ENCODE measurements at places on chromosomes 2 and 18.

- DNase-seq = no peak
Measured at GRCh38 chr18:225745-226144, 42.1 kb downstream of the THOC1 start.

DNA sequence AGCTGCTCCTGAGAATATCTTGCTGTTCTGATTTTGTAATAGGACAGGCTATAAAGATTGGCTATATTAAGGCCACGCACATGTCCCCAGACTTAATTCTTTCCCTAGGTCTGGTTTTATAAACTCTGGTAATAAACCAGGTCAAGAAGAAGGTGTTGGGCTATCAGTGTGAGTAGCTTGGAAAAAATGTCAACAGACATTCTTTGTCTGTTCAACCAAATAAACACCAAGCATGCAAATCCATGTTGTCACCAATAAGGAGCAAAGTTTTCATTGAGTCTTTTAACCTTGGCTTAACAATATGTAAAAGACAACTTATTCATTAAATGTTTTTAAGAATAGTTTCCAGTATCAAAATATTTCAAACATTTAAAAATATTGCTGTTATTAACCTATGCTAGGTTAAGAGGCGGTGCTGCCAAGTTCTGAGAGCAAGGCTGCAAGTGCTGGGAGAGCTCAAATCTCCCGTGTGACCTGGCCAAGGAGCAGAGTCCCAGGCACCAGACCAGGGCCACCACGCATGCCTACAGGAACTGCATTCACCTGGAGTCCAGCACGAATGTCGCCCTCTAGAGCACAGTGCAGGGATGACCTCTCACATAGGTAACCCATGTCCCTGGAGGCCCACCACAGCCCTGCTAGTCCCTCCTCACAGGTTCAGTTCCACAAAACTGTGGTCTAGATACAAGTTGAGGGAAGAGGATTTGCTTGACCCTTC is 120.5 kb upstream of the POU3F3 start:
- no peak for DNase-seq

GRCh38 chr2:23198316-23199114 is 186.5 kb upstream of the KLHL29 start:
- DNase-seq = no peak

DNA sequence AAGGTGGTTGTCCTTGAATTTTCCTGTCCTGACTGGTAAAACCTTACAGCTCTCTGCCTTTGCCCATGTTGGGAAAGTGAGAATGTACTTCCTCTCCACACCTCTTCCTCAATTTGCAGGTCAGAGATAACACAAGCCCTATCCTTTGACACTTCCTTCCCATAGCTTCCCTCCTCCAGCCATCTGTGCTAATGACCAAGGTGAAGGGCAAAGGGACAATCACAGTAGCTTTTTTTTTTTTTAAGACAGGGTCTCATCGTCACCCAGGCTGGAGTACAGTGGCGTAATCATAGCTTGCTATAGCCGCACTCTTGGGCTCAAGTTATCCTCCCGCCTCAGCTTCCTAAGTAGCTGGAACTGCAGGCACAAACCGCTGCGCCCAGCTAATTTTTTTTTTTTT is 24.3 kb upstream of the STPG4 start:
- no peak for DNase-seq

- DNase-seq = peak; percentile 53
Measured at GRCh38 chr2:97693476-97693875, 19.9 kb upstream of the ZAP70 start.

DNA sequence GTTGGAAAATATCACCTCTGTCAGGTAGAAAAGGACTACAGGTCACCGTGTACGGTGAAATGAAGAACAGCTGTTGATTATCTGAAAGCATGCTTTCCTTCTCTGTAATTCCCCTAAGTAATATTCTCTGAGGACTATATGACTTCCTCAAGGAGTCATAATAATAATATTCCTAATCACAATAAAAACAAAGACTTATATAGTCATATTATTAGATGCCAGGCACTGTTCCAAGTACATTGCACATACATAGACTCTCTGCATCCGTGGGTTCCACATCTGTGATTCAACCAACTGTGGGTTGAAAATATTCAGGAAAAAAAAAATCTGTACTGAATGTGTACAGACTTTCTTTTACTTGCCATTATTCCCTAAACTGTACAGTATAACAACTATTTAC is 512.4 kb upstream of the ID2 start:
- peak; percentile 66 for DNase-seq

DNA sequence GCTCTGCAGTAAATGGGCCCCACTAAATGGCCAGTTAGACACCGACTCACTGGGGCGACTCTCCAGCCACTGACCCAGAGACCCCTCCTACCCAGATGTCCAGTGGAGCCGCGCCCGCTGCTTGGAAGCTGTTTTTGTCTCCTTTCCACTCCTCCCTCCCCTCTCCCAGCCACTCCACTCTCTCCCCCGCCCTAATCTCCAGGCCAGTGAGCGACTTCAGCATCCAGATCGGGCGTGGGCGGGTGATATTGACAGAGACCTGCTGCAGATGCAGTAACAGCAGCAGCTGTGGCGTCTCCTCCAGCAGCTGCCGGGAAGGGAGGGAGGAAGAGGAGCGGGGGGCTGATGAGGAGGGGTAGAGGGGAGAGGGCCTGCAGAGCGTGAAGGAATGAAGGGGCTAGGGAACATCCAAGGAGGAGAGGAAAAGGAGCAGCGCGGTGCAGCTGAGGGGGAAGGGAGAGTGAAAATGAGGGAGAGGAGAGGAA is at the start of gene SCN7A:
Gene SCN7A (minus strand): TSS at position 110 of the 485 bp plus-strand sequence. CDS start 16,553 bp downstream, outside the sequence.
- DNase-seq = no peak

GRCh38 chr2:101330253-101330933 is 21.9 kb upstream of the RNF149 start:
- no peak for DNase-seq

DNA sequence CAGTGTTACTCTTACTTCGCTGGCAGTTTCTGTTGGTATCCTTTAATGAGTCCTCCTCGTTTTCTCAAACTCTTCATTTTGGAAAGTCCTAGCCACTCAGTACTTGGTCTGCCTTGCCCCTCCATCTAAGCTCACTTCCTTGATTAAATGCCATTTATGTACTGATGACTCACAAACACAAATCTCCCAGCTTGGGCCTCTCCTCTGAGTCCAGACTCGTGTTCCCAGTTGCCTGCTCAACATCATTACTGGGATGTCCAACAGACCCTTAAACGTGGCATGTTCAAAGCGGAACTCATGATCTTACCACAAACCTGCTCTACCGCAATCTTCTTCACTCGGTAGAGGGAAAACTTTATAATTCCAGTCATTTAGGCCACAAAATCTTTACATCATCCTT is 13.8 kb upstream of the CCDC68 start:
- no peak for DNase-seq

DNA sequence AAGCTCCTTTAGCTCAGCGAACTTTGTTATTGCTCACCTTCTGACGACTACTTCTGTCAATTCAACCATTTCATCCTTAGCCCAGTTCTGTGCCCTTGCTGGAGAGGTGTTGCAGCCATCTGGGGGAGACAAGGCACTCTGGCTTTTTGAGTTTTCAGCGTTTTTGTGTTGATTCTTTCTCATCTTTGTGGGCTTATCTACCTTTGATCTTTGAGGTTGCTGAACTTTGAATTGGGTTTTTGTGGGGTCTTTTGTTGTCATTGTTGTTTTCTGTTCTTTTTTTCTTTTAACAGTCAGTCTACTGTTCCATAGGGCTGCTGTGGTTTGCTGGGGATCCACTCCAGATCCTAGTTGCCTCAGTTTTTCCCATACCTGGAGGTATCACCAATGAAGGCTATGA is 57.3 kb downstream of the GTF3C3 start:
- no peak for DNase-seq

GRCh38 chr18:59272891-59273758 is at the start of gene RAX:
RAX (minus strand) TSS chr18:59273454; CDS start chr18:59273206, 248 bp downstream.
- peak; percentile 2 for DNase-seq

DNA sequence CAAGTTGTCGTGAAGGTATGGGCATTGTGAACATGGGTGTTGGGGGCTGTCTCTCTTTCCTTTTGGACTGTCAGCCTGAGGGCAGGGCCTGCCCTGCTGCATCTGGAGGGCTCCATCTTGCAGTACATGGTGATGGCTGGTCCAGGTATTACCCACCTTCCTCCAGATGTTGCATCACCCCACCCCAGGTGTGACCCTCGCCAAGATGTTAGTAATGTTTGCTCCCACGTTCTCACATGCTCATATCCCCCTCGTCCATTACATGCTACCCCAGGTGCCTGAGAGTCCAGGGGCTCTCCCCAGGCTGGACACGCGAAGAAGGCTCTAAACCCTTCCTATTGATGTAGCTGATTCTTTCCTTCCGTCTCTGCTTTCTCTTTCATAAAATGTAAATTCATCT is 13.9 kb downstream of the ZAP70 start:
- DNase-seq = no peak

GRCh38 chr2:68829749-68830148 is 41.4 kb downstream of the BMP10 start:
- no peak for DNase-seq

DNA sequence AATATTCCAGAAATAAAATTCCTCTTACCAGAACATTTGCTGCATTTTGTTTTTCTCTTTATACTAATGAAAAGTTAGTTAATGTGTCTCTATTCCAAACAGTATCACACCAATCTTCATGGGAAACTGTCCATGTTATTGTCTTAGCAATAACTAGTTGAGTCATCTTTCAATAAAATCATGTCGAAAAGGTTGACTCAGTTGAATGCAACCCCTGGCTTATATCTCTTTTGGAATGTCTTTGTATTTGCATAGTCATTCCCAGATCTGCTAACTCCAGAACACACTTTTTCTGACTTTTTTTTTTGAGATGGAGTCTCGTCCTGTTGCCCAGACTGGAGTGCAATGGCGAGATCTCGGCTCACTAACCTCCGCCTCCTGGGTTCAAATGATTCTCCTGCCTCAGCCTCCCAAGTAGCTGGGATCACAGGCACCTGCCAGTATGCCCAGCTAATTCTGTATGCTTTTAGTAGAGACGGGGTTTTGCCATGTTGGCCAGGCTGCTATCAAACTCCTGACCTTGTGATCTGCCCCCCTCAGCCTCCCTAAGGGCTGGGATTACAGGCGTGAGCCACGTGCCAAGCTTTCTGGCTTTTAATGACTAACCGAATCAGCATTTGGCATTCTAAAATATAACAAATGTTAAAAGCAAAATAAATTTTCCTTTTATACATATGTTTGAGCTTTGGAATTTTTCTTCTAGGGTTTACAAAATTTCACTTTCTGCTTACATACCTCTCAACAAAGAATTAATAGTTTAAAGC is 133.2 kb upstream of the GULP1 start:
- DNase-seq = peak; percentile 11

GRCh38 chr2:237060534-237061312 is 25.0 kb upstream of the COPS8 start:
- DNase-seq = no peak

DNA sequence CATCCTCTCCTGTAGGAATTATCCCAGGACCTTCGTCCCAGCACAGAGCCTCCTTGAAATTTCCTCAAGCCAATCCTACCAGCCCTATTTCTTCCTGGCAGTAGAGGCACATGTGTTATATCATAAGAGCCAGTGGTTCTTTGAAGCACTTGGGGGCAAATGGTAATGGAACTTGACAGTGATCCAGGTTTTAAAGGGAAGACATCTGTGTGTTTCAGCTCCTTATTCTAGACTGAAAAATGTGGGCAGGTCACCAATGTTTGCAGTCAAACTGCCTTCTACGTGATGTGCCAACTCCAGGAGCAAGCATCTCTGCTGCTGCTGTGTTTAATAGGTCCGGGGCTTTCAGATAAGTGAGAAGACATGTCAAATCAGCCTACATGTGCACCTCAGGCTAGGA is 157.1 kb downstream of the GALNT14 start:
- DNase-seq = no peak

- DNase-seq = no peak
Measured at GRCh38 chr2:143000599-143000998, 123.1 kb downstream of the KYNU start.

DNA sequence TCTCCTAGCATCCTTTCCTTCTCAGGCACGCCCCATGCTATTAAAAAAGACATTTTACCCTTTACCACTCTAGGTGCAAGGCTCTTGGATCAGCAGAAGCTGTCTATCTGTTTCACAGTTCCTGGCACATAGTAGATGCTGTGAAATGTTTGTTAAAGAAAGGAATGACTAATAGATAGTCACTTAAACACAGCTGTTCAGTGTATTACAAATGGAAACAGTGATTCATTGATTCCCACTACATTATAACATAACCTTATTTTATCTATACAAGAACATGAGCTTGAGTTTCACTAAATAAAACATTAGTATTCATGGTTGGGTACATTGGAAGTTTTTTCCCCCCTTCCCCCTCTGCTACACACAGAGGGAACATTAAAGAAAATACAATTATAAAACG is 142.1 kb downstream of the ASXL3 start:
- no peak for DNase-seq

- no peak for DNase-seq
Measured at GRCh38 chr2:1528273-1529064, 115.2 kb downstream of the TPO start.

- DNase-seq = no peak
Measured at GRCh38 chr18:74266161-74266560, 25.6 kb downstream of the CYB5A start.

DNA sequence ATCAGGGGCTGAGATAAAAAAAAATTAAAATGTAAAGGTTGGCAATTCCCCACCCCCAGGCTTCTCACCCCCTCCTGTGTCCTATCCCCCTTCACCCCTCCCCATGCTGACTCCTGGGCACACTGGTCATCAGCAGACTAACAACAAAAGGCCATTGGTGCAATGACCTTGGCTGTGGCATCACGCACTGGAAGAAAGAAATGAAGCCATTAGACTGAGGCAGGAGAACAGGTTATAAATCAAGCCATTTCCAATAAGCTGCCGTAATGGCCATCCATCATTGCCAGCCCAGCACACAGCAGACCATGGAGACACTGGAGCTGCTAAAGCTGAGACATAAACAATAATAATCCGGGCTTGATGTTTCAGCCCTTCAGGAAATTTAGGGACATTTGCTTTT is 342.4 kb upstream of the ETAA1 start:
- DNase-seq = no peak

- no peak for DNase-seq
Measured at GRCh38 chr2:3267869-3268704, 109.5 kb downstream of the EIPR1 start.

DNA sequence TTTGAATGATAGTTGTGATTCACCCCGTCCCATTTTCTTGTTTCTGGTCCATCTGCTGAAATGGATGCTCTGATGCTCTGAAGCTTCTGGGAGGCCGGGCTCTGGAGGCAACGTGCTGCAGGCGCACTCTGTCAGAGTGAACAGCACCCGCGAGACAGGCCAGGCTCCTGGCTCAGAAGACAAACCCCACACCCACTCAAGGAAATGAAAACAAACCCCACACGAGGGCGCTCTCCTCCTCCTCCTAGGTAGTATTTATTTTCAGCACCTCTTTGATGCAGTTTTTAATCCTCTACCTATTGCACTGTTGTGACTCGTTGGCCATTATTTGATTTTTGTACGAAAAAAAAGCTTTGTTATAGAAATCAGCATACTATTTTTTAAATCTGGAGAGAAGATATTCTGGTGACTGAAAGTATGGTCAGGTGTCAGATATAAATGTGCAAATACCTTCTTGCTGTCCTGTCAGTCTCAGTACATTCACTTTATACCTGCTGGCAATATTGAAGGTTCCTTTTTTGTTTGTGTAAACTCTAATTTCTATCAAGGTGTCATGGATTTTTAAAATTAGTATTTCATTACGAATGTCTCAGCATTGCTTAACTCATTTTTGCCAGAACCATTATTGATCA is 10.3 kb upstream of the CHST10 start:
- DNase-seq = peak; percentile 8

Measured in NCI-H226 (cell line).